ENCODE measurements at places on chromosomes 11 and 22. TPM values are rescaled to one million over a fixed set of nuclear protein-coding genes. Genes with fewer than 3 reads are reported as not detected.

Gene LARGE2
- total RNA-seq: 5.2 TPM

Gene OR52E8
- total RNA-seq: not detected

Gene GRAP2
- total RNA-seq: not detected

Gene SNX32
- 6.8 TPM for total RNA-seq

GRCh38 chr11:133957900-133958299, 1.1 kb upstream of the IGSF9B start:
- no peaks in the 10 kb centered on the region for H3K36me3 ChIP-seq
- H3K4me3 ChIP-seq: peak overlapping the region; percentile 86
- no peak for DNase-seq
- peaks cover 18% of the 10 kb centered on the region for H3K4me1 ChIP-seq

Data from mesothelial cell of epicardium (in vitro differentiated cells).